Stimulated activated CD4-positive, alpha-beta T cell treated with anti-CD3 and anti-CD28 coated beads, TNF-alpha, amount 100 ng/mL, for 24 hours (primary cell): ENCODE measurements at places on chromosomes 16 and 17.

DNA sequence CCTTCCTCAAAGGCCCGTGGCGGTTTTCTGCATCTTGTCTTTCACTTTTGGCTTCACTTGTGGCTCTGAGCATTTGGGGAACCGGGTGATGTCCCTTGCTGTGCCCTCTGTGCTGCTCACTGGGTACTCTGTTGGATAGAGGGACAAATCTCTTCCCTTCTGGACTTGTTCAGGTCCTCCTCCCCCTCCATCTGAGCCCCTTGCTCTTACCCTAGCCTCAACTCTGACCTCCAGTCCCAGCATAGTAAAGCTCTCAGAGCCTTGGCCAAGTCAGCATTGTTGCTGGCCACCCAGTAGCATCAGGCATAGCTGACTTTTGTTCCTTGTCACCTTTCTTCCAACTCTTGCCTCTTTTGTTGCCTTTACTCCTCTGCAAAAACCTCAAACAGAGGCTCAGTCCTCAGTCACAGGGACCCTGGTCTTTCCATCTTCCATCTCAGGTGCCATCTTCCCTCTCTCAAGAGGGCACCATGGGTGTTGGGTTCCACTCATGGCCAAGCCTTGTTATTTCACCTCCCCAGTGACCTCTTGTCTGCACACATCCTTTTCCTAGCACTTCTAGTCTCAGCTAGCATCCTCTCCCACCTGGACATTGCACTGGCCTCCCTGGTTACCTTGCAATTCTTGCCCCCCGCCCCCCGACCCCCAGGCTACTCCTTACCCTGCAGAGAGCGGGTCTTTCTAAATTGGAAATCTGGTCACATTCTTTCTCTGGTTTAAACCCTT, 393 bp upstream of the PSMB10 start:
- DNase-seq = no peak

DNA sequence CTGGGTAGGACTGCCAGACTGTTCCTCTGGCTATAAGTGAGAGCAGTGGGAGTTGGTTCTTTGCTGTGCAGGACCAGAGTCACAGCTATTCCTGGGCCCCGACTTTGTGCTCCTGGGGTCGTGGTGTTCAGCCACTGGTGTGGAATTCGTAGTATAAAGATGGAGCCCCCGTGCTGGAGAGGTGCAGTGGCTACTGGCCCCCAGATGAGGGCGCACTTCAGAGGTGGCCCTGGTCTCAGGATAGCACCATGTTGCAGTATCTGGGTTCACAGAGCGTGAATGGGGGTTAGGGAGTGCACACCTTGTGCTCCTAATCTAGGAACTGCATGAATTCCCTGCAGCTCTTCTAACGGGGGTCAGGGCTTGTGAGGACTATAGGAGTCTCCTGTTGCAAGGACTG, 21.1 kb downstream of the TANC2 start:
- no peak for DNase-seq

GRCh38 chr17:75182319-75182568, 515 bp downstream of the SUMO2 start:
- DNase-seq = no peak

DNA sequence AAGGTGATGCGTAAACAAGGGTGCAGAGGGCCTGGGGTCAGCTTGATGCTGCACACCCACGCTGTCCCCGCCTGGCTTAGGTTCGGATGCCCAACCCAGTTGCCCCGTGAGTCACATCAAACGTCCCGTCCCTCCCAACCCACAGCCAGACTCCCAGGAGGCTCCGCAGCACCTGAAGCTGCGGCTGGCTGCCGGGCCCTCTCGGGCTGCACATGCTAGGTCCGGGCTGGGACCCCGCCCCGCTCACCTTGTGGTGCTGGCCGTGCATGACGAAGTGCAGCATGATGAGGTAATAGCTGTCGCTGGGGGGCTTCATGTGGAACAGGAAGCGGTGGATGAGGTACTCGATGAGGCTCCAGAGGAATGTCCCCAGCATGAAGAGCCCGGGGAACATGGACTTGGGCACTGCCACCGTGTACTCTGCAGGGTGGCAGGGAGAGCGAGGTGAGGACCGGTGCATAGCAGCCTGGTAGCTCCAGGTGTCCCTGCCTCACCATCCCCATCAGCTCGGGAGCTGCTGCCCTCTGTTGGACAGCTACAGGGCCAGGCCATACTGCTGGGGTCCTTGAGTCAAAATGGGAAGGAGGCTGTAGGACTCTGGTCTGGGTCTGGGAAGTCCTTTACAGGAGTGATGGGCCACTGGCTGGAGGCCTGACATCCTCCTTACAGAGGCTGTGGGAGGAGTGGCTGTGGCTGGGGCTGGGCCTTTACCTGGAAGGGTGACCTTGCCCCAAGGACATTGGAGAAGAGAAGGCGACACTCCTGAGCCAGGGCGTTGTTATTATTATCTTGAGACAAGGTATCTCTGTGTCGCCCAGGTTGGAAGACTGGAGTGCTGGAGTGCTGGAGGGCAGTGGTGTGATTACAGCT, 18.3 kb upstream of the MLKL start:
- DNase-seq = no peak

DNA sequence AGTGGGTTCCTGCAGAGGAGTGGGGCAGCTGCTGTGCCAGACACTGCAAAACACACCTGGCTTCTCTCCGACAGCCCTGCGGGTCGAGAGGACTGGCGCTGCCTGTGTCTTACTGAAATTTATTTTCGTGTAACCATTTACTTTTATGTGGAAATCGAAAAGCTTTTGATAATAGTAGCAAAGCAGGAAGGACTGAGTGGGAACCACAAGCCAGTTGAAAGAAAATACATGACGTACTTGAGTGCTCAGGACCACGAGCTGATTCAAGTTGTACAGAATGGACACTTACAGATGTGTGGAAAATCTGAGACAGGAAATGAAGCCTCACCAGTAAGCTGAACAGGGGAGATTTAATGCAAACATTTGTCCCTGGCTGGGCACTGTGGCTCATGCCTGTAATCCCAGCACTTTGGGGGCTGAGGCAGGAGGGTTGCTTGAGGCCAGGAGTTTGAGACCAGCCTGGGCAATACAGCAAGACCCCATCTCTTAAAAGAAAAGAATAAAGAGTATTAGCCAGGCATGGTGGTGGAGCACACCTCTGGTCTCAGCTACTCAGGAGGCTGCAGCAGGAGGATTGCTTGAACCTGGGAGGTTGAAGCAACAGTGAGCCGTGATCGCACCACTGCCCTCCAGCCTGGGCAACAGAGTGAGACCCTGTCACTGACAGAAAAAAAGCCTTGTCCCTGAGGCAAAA, 11.3 kb upstream of the RPL13 start:
- DNase-seq = no peak

- DNase-seq = no peak
Observed at GRCh38 chr17:4772235-4772613, 538 bp downstream of the TM4SF5 start.

- DNase-seq = no peak
Observed at GRCh38 chr17:245611-246010, 64.2 kb upstream of the DOC2B start.

- no peak for DNase-seq
Observed at GRCh38 chr16:586047-586644, 3.7 kb upstream of the RAB40C start.

DNA sequence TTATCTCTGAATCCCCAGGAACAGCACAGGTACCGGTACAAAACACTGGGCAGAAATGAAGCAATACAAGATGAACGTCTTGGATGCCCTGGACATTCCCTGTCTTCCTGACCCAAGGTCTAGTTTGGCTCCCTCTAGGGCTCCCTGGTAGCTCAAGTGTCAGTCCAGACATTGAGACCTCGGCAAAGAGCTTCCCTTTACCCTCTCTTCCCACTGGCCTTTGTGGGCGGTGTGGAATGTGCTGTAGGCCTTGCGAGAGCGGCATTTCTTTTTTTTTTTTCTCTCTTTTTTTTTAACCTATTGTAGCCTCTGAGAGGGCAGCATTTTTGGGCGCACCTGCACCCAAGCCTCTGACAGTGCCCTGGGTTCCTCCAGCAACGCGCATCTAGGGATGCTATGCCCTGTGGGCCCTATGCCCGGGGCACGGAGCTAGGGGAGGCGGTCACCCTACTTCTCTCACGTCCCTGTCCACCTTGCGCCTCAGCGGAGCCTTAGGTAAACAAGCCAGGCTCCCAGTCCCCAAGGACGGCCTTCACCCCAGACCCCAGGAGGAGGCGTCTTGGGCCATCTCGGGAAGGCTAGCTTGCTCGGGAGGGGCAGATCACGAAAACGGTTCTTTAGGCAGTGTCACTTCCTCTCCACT, 1.2 kb upstream of the NFATC3 start:
- no peak for DNase-seq

GRCh38 chr16:82814059-82814458, 187.3 kb downstream of the CDH13 start:
- no peak for DNase-seq

GRCh38 chr17:7523033-7523432, 25.8 kb upstream of the TNFSF12 start:
- peak; percentile 8 for DNase-seq

- DNase-seq = no peak
Observed at GRCh38 chr16:51665436-51665998, 514.4 kb upstream of the SALL1 start.

GRCh38 chr17:83119987-83120864, 40.8 kb downstream of the METRNL start:
- no peak for DNase-seq

GRCh38 chr16:30658731-30659506, 688 bp downstream of the FBRS start:
- no peak for DNase-seq

DNA sequence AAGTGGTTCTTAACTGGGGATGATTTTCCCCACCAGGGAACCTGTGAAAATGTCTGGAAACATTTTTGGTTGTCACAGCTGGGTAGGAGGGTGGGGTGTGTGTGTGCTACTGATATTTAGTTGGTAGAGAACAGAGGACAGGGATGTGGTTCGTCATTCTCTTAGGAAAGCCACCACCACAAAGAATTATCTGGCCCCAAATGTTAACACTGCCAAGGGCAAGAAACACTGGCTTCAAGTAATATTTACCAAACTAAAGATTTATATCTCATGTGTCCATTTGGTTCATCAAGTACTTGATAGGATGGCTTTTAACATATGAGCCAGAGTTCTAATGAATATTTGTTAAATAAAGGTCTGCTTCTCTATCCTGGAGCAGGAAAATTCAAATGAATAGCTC, 19.5 kb downstream of the MPHOSPH6 start:
- DNase-seq = no peak

DNA sequence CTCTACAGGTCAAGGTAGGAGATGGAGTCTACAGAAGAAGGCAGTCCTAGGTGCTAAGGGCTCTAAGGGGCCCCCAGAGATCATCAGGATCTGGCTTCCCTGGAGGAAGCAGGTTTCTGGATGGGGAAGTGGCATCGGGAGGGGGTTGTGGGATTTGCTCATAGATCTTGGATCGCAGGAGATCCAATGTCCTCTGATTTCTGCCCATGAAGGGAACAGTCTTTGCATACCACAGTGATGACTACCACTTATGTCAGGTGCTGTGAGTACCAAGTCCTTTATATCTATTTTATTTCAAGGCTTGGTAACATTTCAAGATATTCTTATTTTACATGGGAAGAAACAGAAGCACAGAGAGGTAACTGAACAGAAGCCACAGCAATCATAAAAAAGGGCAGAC, 164.0 kb downstream of the RGS9 start:
- no peak for DNase-seq
